Kidney (tissue), 22 donors: ENCODE measurements at places on chromosomes 4 and X. TPM values are rescaled to one million over a fixed set of nuclear protein-coding genes. Genes with fewer than 3 reads are reported as not detected.
A peak's percentile ranks its signal among the peaks of the same experiment; 100 is the strongest.

The ZNF185 gene
- 12.0 TPM for polyA plus RNA-seq

DNA sequence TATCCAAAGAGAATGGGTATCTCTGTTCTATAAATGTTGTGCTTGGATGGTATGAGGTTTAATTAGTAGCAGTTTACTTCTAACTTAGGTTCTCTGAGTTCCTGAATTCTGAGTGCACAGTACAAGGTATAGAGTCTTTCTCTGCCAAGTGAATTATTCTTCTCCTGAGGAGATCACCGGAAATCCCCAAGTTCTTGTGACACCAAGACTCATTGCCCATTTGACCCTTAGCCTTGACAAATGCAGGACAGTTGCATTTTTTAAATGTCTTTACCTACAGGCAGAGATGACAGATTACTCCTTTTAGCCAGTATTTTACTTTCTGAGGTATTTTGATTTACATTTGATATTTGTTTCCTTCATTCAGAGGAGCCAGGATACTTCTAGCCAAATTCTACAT lies 72.9 kb downstream of the MAOA start:
- no peak for DNase-seq

DNA sequence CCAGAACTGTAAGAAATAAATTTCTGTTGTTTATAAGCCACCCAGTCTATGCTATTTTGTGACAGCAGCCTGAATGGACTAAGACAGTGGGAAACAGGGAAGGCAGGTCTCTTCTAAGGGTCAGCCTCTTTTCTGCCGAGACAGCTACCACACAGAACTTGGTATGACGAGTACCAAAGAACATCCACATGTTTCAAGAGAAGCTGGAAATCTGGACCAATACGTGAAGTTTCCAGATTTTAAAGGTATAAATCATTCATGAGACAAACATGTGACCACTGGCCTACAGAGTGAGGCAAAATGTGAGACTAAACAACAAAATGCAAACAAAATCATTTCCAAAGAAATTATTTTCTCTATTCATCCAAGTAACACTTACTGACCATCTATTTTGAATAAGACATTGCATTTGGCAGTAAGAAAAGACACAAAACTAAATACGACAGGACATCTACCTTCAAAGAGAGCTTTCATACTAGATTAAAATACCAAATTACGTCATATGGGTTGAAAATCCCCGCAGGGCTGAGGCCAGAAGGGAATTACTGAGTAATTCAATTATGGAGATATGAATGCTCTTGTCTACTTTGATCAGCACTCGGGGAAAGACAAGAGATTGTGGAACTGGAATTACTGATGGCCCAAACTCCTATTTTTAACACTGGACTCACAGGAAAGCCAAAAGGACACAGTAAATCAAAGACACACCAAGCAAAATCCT lies 7.2 kb downstream of the SCARB2 start:
- DNase-seq, result no peak

DNA sequence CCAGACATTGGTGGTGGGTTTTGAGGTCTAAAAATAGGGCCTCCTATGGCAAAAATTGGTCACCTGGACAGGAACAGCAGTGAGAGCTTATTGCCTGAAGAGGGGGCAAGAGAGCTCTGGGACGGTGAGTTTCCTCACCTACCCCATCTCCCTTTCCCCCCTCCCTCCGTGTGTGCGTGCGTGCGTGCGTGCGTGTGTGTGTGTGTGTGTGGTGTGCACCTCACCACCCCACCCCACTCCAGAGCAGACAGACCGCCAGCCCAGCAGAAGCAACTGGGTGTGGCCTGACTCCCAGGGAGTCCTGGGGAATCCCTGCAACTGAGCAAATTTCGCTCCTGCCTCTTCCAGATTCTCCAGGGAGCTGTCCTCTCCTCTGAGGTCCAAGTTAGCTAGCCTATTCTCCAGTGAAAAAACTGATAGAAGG lies 44.7 kb downstream of the PRPS1 start:
- DNase-seq, result peak; percentile 94

DNA sequence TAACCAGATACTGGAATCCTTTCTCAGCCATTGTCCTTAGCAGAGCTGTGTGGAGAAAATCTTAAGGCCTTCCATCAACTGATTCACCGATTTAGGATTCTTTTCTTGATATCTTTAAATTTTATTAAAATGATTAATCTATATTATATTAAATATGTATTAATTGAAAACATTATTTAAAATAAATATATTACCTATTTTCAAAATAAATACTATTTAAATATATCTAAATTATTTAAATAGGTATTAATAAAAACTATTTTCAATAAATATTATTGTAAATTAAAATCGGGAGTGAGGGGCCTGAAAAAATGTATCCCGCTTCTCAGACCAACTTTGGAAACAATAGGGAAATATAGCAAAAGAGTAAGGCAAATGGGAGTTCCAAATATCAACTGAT lies 94.0 kb upstream of the HPF1 start:
- no peak for DNase-seq
